ENCODE measurements at places on chromosomes 2 and 18. TPM values are rescaled to one million over a fixed set of nuclear protein-coding genes. Genes with fewer than 3 reads are reported as not detected.

- DNase-seq = peak; percentile 84
Measured at GRCh38 chr2:238895891-238896600, 48.2 kb downstream of the TWIST2 start.

DNA sequence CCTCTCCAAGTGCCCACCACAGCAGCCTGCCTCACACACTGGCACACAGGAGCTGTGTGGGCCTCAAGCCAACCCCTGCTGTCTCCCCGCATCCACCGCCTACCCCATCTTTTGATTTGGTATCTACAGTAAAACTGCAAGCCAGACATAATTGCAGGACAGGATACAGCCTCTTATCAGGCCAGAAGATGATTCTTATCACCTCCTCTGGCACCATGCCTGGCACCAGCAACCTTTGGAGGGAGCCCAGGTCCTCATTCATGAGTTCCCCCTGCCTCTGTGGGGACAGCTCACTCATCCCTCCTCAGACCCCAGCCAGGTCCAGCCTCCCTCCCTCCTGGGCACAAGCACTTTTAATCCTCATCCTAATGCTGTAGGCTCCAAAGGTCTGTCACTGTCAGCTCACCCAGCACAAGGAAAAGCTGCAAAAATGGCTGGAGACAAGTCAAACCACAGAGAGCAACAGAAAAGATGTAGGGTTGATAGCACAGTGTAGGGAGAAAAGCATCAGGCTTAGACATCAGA lies 9.7 kb downstream of the RAB11FIP5 start:
- DNase-seq = no peak

DCDC2C gene
- not detected for total RNA-seq

GRCh38 chr18:78772360-78773302 lies 207.0 kb upstream of the SALL3 start:
- DNase-seq = no peak

- no peak for DNase-seq
Measured at GRCh38 chr2:230921806-230922595, 3.0 kb downstream of the GPR55 start.

DNA sequence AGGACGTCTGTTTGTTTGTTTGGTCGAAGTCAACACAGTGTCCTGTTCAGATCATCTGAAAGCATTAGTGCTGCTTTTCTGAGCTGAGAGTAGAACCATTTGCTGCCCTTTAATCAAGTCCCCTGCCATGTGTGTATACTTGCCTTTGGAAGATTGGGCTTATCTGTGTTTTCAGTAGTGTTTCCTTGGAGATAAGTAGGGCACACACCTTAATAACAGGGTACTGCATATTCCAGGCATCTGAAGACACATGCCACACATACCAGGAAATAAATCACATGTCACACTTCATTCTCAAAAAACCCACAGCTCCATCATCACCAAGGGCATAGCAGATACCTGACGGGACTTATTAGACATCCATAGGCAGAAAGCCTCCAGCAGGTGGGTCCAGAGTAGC lies 157.4 kb downstream of the SOX11 start:
- no peak for DNase-seq

GRCh38 chr2:188720811-188721605 lies 253.2 kb upstream of the COL3A1 start:
- peak; percentile 2 for DNase-seq

DNA sequence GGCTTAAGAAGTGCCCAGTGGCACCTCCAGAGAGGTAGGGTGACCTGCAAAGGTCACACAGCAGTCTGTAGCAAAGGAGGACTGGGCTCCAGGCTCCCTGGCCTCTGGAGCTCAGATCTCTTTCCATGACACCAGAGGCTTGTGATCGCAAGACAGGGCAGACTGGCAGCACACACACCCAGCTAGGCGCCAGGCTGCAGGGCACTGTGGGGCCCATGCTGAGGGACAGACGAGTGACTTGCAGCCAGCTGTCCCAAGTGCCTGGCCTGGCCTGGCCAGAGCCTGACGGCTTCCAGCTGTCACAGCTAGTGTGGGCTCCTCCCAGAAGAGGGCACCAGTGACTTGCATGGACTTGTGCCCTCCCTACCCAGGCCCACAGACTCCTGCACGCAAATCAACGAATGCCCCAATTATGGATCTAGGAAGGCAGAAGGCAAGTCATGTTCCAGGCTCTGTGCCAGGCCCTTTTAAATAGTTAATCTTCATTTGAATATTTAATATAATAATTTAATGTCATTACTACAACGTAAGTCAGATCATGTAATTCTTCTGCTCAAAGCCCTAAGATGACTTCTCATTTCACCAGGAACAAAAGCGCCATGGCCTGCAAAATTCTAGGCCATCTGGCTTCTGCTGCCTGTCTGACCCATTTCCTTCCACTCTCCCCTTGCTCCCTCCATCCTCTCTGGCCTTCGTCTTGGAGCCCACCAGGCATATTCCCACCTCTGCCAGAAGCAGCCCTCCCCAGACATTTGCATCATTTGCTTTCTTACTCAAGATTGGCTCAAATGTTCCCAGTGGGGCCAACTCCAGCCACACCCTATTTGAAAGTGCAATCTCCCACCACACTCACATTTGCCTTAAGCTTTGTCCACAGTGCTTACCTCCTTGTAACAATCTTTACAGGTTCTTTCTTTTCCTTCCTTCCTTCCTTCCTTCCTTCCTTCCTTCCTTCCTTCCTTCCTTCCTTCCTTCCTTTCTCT lies 3.7 kb upstream of the SPEG start:
- DNase-seq = peak; percentile 36

NMUR1 gene
- not detected for total RNA-seq

LIPG gene
- not detected for total RNA-seq

DNA sequence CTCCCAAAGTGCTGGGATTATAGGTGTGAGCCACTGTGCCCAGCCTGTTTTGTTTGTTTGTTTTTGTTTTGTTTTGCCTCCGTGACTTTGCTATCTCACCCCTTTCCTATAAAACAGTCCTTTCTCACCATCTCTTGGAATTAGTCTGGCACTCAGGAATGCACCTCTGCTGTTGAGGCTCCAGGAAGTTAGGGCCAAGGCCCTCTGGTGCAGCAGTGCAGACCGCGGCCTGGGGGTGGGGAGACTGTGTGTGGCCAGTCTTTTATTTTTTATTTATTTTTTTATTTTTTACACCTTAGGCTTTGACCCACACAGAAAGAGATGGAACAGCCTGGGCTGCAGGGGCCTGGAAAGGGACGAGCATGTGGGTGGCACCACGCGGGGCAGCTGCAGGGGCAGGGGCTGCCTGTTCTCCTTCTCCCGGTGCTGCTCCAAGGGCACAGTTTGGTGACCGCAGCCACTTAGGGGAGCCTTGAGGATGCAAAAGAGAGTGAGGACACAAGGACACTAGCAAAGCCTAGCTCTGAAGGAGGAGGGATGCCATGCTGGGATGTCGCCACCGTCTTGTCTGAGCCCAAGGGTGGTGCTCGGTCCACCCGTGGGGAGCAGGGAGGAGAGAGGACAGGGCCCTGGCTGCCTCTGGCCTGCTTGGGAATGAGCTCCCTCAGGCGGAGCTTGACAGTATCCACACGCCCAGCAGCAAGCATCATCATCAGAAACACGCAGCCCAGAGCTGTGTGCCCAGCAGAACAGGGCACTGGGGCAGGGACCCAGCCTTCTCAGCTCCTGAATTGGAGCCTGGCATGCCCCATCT lies 19.4 kb upstream of the ALPI start:
- no peak for DNase-seq

ZC3H6 gene
- 0.39 TPM for total RNA-seq

GRCh38 chr2:157508676-157509075 lies 64.8 kb upstream of the CYTIP start:
- DNase-seq = no peak

KLHL14 gene
- not detected for total RNA-seq

DNA sequence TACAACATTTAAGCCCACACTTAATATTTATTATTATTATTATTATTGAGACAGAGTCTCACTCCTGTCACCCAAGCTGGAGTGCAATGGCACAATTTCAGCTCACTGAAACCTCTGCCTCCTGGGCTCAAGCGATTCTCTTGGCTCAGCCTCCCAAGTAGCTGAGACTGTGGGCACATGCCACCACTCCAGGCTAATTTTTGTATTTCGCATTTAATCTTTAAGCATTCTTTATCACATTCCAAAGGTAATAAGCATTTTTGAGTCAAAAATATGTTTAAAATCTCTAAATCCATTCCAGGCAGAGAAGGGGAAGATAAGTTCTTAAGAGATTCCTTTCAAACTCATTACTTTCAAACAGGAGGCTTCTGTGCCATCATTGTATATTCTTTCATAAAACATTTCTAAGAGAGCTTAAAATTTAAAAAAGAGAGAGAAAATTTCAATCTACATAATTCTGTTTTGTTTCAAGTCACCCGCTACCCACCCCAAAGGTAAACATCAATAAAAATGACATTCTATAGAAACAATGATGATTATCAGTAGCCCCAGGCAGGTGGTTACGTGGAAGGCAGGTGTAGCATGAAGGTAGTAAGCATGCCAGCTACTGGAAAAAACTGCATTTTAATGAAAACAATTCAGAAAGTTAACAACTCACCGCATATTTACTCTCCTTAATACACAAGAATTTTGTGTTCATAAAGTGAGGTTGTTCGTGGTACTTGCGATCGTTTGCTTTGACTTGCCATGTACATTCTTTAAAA lies 84.4 kb upstream of the NARS1 start:
- DNase-seq = no peak

- no peak for DNase-seq
Measured at GRCh38 chr2:108235577-108235976, 4.2 kb upstream of the SULT1C3 start.

CLK1 gene
- 22.9 TPM for total RNA-seq

- DNase-seq = no peak
Measured at GRCh38 chr2:142031656-142032055, 99.2 kb downstream of the LRP1B start.

BMP10 gene
- not detected for total RNA-seq

DNA sequence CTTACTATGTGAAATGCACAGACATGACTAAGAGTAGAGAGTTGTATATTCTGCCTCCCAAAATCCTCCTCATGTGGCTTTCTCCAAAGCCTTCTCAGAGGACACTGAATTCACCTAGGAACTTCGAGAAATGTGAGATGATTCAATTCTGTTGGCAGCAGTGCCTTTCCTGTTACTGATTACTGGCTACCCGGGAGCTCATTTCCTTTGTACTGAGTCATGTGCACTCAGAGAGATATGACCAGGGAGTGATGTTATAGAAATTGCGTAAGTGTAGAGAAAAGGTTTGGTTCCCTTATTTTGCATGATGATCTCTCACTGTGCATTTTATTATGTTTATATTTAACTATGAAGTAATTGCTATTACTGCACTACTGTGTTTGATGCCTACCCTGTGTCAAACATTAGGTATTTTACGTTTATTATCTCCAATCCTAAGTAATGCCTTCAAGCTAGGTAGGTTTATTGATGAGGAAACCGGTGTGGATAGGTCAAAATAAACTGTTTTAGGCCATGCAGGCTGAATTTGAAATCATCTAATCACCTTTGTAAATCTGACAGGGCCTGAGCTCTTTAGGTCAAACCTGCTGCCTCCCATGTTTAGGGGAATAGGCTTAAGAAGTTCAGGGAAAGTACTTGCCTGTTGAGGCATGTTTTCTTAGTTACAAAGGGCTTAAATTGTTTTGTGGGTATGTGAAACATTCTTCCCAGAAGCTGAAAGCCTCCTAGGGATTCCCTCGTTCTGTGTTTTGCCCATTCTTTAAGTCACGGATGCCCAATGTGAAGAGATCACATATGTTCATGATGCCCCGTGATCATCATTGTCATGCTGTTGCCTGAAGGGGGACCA lies 86.8 kb downstream of the FMNL2 start:
- peak; percentile 80 for DNase-seq

DNA sequence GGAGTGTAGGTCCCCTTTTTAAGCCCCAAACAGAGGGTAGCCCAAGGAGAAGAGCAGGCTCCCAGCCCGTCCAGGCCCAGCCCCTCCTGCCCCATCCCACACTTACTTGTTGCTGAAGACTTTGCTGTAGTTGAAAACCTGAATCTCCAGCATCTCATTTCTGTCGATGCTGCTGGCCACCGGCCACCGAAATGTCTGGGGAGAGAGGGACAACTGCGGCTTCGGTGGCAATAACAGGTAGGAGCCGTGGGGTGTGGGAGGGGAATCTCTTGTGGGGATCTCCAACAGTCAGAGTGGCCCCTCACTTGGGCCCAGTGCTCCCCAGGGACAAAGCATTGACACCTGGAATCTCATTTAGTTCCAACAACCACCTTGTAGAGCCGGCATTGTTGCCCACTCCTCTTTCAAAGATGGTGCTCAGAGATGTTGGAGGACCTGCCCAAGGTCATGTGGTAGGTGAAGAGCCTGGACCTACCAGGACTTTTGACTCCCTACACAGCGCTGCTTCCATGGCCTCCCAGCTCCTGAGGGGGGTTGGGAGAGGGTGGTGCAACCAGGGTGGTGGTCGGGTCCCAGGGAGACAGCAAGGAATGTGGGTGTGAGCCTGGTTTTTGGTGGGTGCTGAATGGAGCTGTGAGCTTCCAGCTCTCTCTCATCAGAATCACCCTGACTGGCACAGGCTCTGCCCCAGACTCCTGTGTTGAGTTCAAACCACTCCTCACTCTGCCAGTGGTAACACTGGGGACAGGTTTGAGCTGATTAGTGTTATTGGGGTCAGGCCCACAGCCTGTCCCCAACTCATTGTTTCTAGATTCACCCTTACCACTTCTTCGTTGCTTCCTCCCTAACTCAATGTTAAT lies 50.0 kb upstream of the OTOF start:
- DNase-seq = no peak

DNA sequence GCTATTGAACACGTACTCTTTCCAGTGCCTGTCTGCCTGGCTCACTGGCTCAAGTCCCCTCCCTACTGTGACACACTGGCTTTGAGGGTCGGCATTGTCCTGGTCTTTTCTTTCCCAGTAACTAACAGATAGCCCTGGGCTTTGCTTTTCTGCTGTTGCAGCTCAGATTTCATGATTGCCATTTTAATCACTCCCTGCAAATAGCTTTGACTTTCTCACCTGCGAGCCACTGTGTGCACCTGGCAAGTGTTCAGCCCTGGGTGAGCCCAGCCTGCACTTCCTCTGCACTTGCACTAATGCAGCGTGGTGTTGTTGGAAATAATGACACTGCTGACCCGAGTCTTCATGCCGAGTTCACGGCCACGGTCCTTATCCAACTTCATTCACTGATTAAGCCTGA lies 52.9 kb downstream of the DCDC2C start:
- DNase-seq = no peak

- DNase-seq = no peak
Measured at GRCh38 chr2:49416252-49416651, 261.9 kb upstream of the FSHR start.

ERFE gene
- 11.1 TPM for total RNA-seq

DNA sequence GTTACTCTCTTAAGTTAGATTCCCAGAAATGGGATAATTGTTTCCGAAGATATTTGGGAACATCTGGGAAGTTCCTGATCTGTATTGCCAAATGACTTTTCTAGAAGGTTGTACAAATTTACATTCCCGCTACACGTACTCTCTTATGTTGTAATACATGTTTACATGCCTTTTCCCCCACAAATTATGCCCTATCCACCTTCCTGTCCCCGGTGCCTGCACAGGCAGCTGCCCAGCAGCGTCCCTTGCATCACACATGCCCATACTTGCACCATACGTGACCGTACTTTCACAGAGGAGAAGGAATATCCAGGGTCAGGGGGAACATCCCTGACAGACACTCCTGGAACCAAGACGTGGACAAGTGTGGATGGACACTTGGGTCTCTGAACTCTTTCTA lies 24.2 kb upstream of the KLF11 start:
- DNase-seq = no peak

GRCh38 chr2:48089644-48090043 lies 183.3 kb upstream of the FBXO11 start:
- DNase-seq = no peak

Measured in MG63 (cell line).